GM23338 (cell line): ENCODE measurements at places on chromosomes 11 and 22.

- no peak for DNase-seq
Observed at GRCh38 chr11:33013755-33014154, 1.9 kb upstream of the DEPDC7 start.

GRCh38 chr11:40280159-40281051 lies 1179.0 kb downstream of the LRRC4C start:
- peak; percentile 18 for DNase-seq

GRCh38 chr11:17585911-17586695 lies 39.0 kb downstream of the OTOG start:
- DNase-seq: no peak

GRCh38 chr11:117437791-117438130 lies 110.1 kb downstream of the CEP164 start:
- DNase-seq: no peak

DNA sequence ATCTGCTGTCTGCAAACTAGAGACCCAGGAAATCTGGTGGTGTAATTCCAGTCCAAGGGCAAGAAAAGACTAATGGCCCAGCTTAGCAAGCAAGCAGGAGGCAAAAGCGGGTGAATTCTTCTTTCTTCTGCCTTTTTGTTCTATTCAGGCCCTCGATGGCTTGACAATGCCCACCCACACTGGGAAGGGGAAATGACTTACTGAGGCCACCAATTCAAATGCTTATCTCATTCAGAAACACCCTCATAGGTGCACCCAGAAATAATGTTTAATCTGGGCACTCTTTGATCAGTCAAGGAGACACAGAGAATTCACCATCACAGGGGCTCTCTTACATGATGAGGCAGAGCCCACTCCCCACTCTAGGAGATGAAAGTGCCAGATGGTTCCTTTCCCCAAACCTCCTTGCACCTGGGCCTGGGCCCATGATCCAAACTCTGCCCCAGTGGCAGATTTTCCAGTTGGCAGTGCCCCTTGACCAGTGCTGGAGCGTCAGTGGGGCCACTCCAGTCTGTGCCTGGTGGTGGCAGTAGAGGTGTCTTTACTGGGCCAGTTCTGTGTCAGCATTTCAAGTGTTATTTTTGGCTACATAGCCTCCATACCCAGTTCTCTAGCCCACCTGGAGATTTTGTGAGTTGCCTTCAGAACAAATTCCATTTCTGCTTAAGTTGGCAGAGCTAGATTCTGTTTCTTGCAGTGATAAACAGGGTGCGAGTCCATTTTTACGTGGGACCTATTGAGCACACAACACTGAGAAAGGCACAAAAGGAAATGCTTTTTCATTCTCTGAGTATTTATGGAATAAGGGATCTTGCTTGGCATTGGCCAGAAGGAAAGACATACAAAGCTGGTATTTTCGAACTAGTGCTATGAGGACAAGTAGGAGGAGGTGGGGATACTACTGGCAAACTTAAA lies 7.5 kb downstream of the ELMOD1 start:
- peak; percentile 73 for DNase-seq

DNA sequence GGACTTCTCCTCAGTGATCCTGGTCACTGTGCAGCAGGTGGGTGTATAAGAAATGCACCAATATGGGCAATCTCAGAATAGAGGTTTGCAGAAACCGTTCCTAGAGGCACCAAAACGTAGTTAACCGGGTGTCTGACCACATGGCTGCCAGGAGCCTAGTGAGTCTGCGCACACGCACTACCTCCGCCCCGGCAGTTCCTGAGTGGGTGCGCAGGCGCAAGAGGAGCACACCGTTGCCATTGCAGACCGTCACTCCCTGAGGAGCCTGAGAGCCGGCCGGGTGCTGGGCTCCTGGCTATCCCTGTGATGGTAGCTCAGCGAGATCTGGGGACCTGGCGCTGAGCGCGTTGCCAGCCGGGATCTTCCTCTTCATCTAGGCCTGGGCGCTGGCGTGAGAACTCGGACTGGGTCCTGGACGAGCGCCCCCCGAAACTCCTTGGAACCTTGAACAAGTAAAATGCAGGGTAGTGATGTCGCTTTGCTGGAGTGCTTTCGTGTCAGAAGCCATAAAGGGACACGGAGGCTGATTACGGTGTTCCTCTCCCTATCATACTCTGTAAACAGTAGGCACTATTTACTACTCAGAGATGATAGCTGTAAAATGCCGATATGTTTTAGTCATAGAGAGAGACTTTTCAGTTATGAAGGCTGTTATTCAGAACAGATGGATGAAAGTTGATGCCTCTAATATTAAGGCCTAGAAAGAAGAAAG lies at the start of gene MS4A13:
TSS of gene MS4A13 (plus strand) at position 249 of the 712 bp plus-strand sequence. CDS start 2,692 bp downstream, outside the sequence.
- no peak for DNase-seq

DNA sequence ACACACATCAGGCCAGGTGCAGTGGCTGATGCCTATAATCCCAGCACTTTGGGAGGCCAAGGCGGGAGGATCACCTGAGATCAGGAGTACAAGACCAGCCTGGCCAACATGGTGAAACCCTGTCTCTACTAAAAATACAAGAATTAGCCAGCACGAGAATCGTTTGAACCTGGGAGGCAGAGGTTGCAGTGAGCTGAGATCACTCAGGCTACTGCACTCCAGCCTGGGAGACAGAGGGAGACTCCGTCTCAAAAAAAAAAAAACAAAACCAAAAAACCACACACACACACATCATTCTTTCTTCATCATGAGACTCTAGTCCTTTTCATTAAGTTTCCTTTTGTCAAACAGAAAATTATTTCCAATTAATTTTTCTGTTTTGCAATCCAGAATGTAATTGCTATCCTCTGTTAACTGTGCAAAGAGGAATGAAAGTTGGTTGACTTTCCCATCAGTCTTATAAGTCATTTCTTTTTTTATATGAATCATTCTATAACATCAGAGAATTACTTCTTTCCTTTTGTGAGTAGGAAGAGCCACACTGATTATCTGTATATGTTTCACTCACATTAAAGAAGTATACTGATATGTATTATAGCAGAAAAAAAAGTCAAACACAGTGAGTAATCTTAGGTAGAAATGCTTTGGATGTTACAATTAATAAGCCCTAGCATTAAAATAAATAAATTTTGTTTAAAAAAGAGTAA lies 52.2 kb downstream of the HORMAD2 start:
- no peak for DNase-seq

DNA sequence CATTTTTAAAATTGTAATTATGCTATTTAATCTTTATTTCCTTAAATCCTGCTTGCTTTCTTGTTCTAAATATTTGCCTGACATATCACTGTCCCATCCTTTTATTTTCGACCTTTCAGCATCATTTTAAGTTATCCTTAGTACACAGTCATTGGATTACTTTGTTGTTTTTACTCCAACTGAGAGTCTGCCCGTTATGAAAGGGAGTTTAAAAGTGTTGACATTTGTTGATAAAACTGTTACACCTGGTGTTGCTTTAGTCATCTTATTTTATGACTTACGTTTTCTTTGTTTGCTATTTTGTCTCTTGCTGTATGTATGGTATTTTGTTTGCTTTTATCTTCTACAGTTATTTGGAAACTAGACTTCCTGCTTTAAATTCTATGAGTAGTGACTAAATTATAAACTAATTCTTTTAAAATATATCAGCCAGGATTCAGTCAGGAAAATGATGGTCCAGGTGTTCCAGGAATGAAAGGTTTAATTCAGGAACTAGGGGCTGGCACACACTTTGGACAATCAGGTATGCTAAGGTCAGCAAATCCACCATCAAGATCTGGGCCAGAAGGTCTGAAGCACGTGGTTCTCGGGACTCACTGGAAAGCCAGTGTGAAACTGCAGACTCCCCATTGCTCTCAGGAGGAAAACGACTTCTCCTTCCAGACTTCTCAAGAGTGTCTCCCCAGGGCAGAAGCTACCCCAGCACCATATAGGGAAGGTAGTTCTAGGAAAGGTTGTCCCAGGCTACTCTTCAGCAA lies 86.0 kb downstream of the RASSF10 start:
- DNase-seq: no peak

- DNase-seq: no peak
Observed at GRCh38 chr11:129248618-129249017, 56.5 kb upstream of the ARHGAP32 start.

DNA sequence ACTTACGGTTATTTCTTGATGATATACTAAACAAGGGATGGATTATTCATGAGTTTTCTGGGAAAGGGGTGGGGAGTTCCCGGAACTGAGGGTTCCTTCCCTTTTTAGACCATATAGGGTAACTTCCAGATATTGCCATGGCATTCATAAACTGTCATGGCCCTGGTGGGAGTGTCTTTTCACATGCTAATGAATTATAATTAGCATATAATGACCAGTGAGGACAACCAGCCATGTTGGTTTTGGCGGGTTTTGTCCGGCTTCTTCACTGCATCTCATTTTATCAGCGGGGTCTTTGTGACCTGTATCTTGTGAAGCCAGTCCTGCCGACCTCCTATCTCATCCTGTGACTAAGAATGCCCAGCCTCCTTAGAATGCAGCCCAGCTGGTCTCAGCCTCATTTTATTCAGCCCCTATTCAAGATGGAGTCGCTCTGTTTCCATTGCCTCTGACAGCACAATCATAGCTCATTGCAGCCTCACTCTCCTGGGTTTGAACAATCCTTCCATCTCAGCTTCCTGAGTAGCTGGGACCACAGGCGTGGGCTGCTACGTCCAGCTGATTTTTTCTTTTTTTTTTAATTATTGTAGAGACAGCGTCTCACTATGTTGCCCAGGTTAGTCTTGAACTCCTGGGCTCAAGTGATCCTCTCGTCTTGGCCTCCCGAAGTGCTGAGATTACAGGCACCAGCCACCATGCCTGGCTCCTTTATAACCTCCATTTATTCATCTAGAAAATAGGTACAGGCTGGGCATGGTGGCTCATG lies 52.6 kb upstream of the EMID1 start:
- no peak for DNase-seq

DNA sequence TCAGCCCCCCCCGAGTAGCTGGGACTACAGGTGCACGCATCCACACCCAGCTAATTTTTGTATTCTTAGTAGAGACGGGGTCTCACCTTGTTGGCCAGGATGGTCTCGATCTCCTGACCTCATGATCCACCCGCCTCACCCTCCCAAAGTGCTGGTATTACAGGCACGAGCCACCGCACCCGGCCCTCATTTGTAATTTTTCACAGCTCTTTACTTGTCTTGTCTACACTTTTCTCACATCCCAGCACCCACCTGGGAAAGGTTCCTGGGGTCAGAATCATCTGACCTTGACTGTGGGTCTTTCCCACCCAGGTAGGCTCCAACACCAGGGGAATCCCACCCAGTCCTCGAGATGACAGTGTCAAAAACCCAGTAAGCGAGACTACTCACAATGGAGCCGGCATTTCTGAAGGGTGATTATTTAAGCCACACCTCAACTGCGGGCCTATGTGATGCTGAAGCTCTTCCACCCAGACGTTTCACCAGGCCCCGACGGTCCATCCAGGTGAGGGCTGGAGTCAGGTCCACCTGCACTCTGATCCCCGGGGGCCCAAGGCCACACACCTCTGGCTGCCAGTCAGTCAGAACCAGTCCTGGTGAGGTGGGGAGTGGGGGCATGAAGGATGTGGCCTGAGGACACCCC lies 23.4 kb downstream of the CELSR1 start:
- DNase-seq: no peak

DNA sequence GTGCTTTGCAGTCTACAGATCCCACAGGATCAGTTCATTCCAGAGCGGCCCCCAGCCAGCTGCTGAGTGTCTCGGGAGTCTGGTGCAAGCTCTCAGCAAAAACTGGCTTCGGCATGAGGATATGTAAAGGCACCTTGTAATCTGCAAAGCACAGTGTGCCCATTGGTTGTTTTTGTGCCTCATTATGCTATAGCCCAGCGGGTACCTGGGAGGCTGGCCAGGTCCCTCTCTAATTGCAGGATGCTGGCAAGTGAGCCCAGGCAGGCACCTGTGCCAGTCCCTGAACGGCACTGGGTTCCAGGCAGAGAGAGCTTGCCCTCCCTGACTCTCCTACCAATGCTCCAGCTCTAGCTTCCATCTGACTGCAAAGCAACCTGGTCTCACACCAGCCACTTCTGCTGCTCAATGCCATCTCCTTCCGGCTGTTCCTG lies 128.7 kb downstream of the DSCAML1 start:
- DNase-seq: no peak

DNA sequence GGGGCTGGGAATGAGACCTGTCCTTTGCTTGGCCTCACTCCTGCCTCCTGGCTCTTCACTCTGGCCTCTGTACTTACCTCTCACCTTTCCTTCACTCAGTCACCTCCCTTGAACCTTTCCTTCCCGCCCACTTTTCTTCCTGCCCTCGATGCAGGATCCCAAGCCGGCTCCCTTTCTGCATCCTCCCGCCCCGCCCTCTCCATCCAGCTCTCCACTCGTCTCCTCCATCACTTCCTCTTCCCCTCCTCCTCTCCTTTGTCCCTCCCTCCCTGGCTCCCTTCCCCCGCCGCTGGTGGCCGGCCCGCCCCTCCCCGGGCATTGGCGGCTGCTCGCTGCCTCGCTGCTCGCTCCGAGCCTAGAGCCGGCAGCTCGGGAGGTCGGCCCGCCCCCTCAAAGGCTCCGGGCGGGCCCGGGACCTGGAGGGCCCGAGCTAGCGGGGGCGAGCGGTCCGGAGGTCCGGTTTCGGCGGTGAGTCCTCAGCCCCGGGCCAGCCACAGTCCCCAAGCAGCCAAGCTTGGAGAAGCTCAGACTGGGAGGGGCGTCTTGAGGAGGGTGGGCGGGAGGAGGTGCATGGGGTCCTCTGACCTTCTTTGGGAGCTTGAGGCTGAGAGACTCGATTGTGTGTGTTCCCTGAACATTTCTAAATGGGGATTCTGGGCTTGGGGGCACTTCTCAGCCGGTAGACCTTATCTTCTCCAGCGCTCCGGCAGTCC lies 13.8 kb downstream of the PHLDB1 start:
- peak; percentile 95 for DNase-seq

DNA sequence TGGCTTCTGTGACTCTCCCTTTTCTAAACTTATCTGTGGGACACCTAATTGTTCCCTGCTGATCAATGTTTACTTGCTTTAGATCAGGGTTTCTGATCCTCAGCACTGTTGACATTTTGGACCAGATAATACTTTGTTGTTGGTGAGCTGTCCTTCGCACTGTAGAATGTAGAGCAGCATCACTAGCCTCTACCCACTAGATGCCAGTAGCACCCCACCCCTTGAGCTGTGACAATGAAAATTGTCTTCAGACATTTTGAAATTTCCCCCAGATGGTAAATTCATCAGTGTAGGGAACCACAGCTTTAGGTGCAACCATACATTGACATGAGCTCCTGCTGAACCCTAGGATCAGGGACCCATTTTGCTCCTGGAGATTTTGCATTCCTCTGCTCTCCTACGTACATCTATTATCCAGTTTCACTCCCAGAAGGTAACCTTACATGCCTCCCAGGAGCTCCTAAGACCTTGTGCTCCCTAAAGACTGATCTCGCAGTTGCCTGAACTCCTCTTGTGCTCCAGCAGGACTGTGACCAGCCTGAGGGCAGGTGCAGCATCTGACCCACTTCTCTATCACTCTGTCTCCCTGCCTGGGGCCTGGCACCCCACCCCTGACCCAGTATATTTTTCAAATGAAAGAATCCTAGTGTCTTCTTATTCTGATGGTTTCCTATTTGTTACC lies 107.8 kb downstream of the FAR1 start:
- DNase-seq: peak; percentile 57

GRCh38 chr22:46657655-46657953 lies 37.4 kb downstream of the GRAMD4 start:
- no peak for DNase-seq
